ENCODE measurements at places on chromosomes 2 and 18.

DNA sequence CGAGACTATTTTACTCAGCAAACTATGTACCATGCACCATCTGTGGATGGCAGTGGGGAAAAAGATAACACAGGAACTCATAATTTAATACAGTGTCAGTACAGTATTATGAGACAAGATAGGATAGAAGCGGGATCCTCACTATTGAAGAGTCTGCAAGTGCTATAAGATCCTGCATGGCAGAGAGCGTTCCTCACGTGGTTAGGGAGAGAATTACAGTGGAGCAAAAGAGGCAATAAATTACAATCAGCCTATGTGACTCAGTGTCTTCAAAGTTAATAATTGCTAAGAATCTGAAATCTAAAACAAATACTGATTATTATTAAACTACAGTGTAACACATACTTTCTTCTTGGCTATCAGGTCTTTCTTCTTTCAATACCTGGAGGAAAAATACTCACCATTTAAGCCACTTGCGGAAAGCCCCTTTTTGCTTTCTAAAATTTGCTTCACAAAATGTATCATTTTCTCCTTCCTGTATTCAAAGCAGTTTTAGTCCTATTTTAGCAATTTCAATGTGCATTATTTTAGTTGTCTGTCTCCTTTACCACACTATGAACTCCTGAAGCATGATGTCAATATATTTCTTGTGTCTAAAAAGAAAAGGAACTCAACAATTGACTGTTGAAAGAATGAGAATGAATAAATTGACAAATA, 342.9 kb downstream of the SPAG16 start:
- DNase-seq: no peak

GRCh38 chr2:42959234-42960001, 167.0 kb upstream of the HAAO start:
- peak; percentile 86 for DNase-seq

- DNase-seq: no peak
Measured at GRCh38 chr2:176830362-176830761, 382.2 kb upstream of the HNRNPA3 start.

DNA sequence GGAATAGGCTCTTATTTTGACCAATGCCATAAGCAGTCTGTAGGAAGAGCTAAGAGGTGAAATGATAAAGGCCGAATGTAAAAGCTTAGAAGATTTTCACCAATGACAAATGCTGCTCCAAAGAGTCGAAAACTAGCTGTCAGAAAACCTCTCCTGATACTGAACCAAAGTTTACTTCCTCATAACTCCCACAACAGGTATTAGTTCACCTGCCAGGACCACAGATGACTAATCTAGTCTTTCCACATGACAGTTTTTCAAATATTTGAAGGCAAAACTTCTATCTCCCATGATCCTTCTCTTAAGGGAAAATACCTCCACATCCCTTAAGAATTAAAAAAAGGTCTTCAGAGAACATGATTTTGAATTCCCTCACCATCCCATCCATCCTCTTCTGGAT, 473.2 kb upstream of the SPHKAP start:
- DNase-seq: no peak

DNA sequence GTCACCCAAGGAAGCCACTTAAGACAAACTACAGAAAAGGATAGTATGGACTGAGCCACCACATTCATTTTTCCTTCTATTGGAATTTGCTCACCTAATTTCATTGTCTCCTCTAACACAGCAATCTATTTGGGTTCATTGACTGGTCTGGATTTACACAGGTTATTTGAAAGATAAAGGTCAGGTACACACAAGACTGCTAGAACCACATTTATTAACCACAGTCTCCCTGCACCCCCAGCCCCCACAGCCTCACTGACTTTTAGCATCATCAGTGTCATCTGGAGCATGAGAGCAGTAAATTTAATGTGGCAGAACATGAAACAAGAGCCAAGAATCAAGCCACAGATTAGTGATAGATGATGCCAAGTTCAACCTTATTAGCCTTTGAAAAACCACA, 226.9 kb upstream of the GYPC start:
- no peak for DNase-seq

- no peak for DNase-seq
Measured at GRCh38 chr2:198659096-198659870, 798.5 kb downstream of the SATB2 start.

DNA sequence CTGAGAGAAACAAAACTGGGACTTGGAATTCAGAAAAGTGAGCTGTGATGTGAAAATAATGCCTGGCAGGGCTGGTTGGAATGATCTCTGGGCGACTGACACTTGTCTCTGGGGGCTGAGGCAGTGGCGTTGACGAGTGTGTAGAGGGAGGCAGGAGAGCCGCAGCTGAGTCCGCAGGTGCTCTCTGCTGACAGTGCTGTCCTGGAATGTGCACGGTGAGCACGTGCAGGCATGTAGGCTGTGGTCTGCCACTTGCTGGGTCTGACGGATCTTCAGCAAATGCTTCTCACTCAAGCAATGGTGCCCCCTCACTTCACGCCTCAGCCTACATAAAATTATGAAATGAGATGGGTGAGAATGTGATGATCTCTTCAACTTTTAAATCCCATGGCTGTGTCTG, 38.5 kb upstream of the ATP9B start:
- DNase-seq: no peak

DNA sequence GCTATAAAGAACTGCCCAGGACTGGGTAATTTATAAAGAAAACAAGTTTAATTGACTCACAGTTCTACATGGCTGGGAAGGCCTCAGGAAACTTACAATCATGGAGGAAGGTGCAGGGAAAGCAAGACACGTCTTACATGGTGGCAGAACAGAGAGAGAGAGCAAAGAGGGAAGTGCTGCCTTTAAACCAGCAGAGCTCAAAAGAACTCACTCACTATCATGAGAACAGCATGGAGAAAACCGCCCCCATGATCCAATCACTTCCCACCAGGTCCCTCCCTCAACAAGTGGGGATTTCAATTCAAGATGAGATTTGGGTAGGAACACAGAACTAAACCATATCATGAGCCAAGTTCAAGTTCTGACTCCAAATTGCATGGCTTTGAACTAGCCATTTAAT, 62.8 kb upstream of the PPP1CB start:
- DNase-seq: no peak

- no peak for DNase-seq
Measured at GRCh38 chr2:169013628-169014026, 17.5 kb downstream of the ABCB11 start.

GRCh38 chr2:168256448-168256847, 9.1 kb upstream of the STK39 start:
- DNase-seq: no peak

DNA sequence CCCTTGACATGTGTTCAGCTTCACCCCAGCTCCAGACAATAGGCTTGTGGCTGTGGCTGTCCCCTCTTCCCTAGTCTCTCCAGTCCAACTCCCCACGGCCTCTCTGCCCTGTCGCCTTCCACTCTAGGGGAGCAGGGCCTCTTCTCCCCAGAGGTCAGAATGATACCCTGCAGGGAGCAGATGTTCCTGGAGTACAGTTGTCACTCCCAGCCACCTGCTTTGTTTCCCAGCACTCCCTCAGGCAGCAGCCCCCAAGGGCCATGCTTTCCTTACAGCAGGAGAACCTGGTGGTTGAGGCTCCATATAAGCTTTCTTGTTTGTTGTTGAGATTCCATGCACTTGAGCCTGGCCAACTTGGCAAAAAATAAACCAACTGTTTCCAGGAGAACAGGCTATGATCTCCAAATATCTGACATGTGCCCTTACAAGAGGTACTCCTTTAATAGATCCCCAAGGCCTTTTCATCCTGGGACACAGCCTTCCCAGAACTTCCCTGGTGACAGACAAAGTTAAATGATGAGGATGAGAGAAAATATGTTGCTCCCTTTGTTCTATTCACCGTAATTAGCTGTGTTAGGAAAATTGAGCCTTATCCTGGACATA, 45.1 kb downstream of the DPYSL5 start:
- DNase-seq: no peak

DNA sequence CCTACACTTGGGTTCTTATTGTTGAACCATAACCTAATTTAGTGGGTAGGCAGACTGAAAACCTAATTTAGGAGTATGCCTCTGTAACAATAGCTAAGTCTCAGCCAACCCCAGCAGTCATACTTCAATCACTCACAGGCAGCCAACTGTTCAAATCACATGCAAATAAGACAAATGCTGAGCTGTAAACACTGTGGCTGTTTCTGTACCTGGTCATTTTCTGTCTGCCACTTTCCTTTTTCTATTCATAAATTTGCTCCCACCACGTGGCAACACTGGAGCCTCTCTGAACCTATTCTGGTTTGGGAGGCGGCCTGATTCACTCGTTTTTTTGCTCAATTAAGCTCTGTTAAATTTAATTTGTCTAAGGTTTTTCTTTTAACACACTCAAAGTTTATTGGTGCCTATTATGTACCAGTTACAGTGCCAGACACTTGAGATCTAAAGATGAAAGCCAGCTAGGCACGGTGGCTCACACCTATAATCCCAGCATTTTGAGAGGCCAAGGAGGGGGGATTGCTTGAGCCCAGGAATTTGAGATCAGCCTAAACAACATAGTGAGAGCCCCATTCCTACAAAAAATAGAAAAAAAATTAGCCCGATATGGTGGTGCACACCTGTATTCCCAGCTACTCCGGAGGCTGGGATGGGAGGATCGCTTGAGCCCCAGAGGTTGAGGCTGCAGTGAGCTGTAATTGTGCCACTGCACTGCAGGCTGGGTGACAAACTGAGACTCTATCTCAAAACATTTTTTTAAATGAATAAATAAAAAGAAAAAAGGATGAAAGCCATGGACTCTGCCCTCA, 41.1 kb downstream of the THNSL2 start:
- no peak for DNase-seq

DNA sequence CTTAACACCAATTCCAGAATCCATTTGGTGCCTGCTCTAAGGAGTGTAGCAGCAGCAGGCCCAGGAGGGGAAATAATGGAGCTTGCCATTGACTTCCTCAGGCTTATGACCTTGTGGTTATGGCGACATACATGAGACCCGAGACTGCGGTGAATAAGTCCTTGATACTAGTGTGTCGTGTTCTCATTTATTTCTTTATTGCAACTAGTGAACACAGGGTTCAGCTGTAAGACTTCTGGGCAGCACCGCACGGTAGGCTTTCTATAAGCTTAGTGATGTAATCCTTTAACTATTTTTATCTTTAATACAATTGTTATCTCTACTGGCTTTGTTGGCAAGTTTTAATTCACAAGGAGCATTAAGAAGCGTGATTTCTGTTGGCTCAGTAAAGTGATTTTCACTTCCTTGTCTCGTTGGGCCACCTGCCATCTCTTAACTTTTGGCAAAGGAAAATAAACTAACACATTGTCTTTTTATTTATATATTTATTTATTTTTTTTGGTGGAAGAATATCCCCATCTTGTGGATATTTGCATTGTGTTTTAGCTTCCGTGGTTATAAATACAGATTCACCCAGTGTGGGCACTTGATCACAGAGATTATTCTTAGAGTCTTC, 139.8 kb downstream of the LTBP1 start:
- DNase-seq: no peak

DNA sequence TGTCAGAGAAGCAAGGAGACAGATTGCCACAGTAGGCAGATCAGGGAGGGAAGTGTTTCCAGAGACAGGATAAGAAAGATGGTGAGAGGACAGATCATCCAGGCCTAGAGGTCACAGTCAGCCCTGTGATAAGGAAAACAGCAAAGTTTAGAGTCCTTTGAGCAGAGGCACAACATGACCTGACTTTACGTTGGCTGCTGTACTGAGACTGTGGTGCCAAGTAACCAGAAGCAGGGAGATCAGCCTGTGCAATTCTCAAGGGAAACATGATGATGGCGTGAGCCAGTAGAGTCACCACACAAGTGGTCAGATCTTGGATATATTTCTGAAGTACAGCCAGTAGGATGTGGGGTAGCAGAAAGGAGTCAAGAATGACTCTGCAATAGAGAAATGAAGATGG, 43.7 kb downstream of the SMC6 start:
- no peak for DNase-seq

- no peak for DNase-seq
Measured at GRCh38 chr2:137255990-137256389, 490.6 kb downstream of the THSD7B start.

GRCh38 chr18:44309185-44309584, 371.5 kb upstream of the SETBP1 start:
- no peak for DNase-seq

GRCh38 chr2:128562471-128563347, 244.0 kb upstream of the HS6ST1 start:
- DNase-seq: no peak

DNA sequence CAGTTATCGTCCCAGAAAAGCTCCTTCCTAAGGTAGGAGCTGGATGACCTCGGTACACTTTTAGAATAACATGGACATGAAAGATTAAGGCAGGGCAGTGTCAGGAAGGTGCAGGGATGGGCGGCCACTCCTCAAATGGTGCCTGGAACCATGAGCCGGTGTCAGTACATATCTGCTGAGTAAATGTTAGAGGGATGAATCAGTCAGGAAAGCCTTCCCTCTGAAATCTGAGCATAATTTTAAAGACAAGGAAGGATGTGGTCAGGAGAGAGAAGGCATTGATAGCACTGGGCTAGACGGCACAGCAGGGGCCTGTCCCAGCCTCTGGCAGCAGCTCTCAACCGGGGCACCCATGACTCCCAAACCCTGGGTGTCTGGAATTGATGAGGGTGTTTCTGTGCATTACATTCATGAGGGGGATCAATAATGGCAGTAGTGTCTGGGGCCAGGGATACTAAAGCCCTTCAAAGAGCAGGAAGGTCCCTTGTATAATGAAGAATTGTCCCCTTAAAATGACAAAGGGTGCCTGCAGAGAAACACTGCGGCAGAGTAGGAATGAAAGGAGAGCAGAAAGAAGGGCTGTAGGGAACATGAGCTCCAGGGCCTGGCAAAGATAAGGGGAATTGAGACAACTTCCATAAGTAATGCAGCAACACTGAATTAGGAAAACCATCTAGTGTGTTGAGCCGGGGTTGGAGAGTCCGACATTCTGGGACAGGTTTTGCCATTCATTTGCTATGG, 162.3 kb upstream of the REV1 start:
- no peak for DNase-seq

- DNase-seq: peak; percentile 93
Measured at GRCh38 chr2:45009303-45009927, at the start of gene SIX2. Gene SIX2, minus strand, starts transcription at chr2:45009452. Its CDS starts 342 bp downstream, at chr2:45009110.

DNA sequence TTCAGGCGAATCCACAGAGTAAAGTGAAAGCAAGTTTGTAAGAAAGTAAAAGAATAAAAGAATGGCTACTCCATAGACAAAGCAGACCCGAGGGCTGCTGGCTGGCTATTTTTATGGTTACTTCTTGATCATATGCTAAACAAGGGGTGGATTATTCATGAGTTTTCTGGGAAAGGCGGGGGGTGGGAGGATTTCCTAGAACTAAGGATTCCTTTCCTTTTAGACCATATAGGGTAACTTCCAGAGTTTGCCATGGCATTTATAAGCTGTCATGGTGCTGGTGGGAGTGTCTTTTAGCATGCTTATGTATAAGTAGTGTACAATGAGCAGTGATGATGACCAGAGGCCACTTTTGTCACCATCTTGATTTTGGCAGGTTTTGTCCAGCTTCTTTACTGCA, 59.8 kb downstream of the SLC4A3 start:
- DNase-seq: no peak

GRCh38 chr2:191691016-191691735, 13.2 kb downstream of the NABP1 start:
- DNase-seq: no peak
